ENCODE measurements at places on chromosomes 7 and 10.
A peak's percentile ranks its signal among the peaks of the same experiment; 100 is the strongest.

DNA sequence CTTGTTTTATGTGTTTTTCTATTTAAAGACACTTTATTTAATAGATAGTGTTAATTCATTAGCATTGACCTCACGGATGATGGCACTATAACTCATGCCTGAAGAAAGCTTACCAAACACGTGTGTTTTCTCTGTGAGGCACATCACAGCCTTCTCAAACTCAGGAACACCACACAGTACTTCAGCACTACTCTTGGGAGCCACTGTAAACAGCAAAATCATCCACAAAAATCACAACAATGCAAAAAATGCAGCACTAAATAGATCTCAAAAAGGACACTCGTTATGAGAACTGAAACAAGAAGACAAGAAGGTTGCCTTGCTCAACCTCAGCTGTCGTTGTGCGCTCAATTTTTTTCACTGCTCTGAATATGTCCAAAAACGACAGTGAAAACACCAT lies 12.0 kb upstream of the PARP12 start:
- no peak for DNase-seq

- DNase-seq: no peak
Observed at GRCh38 chr10:129755158-129755591, 208.9 kb downstream of the EBF3 start.

DNA sequence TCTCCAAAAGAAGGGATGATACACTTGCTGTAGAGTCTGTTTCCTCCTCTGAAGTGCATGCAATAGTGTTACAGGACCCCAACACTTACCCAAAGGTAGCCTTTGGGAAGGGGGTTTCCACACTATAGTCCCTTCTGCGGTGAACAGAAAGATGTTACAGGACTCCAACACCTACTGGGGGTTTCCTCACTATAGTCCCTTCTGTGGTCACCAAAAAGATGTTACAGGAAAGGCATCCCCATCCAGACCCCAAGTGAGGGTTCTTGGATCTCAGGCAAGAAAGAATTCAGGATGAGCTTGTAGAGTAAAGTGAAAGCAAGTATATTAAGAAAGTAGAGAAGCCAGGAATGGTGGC lies 69.2 kb upstream of the PIK3CG start:
- DNase-seq: no peak

GRCh38 chr10:29849126-29849833 lies 210.1 kb downstream of the JCAD start:
- DNase-seq: peak; percentile 63

GRCh38 chr10:106643473-106643872 lies 521.0 kb downstream of the SORCS1 start:
- no peak for DNase-seq

GRCh38 chr7:17844514-17845196 lies 95.6 kb downstream of the SNX13 start:
- DNase-seq: no peak

GRCh38 chr7:27774717-27775328 lies 34.9 kb downstream of the TAX1BP1 start:
- peak; percentile 39 for DNase-seq

DNA sequence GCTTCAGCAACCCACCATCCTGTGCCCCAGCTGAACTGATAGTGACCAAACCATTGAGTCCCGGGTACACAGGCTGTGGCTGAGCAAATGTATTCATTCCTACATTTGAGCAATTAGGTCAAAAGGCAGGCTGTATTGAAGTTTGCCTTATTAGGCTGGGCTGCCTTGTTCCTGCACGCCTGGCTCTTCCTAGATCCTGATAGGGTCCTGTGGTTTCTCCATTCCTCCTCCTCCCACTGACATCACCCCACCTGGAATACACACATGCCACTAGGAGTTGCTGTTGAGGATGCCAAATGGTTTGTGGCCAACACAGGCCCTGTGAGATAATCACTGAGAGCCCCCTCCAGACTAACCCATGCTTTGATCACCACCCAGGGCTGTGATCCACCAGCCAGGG lies 66.4 kb upstream of the FGFR2 start:
- DNase-seq: no peak

- DNase-seq: no peak
Observed at GRCh38 chr7:88305044-88305443, 1.6 kb downstream of the STEAP4 start.

DNA sequence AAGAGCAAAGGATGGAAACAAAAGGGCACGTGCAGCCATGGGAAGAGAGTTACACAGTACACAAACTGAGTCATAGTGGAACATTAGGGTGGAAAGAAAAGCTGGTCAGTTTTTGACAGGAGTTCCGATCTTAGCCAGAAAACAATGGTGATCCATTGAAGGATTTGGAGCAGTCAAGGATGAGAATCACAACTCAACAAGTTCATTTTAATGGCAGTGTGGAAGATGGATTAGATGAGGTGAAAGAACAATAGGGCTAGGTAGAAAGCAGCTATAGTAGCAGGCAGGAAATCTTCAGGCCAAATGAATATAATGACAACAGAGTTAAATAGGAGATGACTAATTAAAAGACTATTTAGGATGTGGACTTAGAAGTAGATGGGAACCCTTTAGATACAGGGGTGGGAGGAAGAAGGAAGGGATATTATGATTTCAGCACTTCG lies 136.3 kb downstream of the DOCK4 start:
- peak; percentile 27 for DNase-seq

DNA sequence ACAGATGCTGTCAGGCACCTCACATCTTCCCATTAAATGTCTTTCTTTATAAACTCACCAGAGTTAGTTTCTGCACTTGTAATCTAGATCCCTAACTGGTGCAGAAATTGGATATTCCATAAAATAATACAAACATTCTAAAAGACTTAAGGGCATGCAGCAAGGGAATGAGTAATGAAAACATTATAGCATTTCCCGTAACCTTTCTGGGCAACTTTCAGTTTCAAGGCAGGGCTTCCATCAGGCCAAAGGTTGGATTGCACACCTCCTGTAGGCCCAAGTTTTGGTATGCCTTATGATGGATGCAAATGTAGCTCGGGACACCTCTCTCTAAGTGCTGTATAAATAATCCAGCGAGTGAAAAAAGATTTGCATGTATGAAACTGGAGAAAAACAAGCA lies 129.9 kb upstream of the LYZL2 start:
- DNase-seq: no peak

GRCh38 chr7:73526896-73527821 lies 5.1 kb upstream of the BAZ1B start:
- no peak for DNase-seq

- no peak for DNase-seq
Observed at GRCh38 chr7:80954191-80954590, 35.3 kb upstream of the SEMA3C start.

GRCh38 chr10:47092376-47092775 lies 181.1 kb downstream of the PTPN20 start:
- no peak for DNase-seq

Measured in suppressor macrophage treated with lipopolysaccharide for 1 hour (primary cell).